GF-D8 (cell line): ENCODE measurements at places on chromosomes 13 and 19.

DNA sequence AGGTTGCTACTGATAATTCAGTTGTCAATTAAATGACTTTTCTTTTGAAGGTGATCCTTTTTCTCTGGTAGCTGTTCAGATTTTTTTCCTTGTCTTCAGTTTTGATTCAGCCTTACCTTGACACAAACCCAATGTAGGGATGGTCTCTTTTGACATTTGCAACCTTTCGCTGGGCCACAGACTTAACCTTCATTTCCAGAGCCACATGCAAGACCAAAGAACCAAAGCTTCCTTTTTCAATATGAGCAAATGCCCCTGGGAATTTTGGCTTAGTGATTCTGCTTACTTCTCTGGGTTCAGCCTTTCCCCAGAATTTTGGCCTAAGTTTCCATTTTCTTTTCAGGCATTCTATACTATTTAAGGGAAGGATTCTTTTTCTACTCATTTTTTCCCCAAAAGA is 19.6 kb downstream of the SIGLEC5 start:
- no peak for DNase-seq

GRCh38 chr13:113660066-113660465 is 2.1 kb upstream of the ATP4B start:
- no peak for DNase-seq

DNA sequence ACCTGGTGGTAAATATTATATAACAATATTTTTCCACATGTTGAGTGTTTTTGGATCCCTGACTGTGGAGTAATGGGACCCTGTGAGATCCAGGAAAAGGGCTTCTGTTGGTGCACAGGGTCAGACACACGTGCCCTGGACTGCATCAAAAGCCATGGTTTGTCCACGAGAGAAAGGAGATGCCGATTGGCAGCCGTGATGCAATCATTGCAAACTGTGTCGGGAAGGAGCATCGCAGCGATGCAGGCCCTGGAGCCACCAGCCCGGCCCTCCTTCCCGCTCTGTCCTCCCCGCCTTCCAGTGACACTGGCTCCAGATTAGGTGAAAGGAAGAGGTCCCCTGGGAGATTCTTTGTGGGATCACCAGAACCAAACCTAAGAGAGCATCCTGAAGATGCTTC is 9.1 kb downstream of the COL4A2 start:
- no peak for DNase-seq

- no peak for DNase-seq
Measured at GRCh38 chr13:111664696-111665095, 344.3 kb downstream of the TEX29 start.

- no peak for DNase-seq
Measured at GRCh38 chr19:58034477-58034793, 610 bp downstream of the ZSCAN1 start.

- DNase-seq = no peak
Measured at GRCh38 chr19:44876930-44877535, 14.0 kb upstream of the TOMM40 start.

- no peak for DNase-seq
Measured at GRCh38 chr19:608155-609003, 18.7 kb downstream of the HCN2 start.

- DNase-seq = no peak
Measured at GRCh38 chr19:24054044-24054935, 32.7 kb upstream of the ZNF254 start.

- DNase-seq = no peak
Measured at GRCh38 chr13:112818040-112818697, 128.3 kb downstream of the ATP11A start.

DNA sequence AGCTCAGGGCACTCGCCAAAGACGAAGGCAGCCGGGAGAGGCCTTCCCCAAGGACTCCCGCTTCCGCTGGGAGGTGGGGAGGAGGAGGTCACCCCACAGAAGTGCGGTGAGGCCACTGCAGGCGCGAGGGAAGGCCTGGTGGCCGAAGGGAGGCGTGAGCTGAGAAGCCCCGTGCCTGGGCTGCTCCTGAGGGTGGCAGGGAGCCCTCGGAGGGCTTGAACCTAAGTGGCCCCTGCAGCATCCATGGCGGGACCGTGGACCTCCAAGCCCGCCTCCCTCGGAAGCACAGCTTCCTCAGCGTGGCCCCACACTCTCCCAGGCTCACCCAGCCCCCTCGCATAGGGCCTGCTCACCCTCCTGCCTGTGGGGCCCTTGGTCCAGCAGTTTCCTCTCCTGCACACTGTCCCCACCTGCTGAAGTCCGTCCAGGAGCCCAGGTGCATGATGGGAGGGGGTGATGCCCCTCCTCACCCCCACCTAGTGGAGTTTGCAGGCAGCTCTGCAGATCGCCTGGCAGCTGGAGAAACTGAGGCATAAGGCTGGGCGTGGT is 25.9 kb downstream of the EFNA2 start:
- DNase-seq = no peak

DNA sequence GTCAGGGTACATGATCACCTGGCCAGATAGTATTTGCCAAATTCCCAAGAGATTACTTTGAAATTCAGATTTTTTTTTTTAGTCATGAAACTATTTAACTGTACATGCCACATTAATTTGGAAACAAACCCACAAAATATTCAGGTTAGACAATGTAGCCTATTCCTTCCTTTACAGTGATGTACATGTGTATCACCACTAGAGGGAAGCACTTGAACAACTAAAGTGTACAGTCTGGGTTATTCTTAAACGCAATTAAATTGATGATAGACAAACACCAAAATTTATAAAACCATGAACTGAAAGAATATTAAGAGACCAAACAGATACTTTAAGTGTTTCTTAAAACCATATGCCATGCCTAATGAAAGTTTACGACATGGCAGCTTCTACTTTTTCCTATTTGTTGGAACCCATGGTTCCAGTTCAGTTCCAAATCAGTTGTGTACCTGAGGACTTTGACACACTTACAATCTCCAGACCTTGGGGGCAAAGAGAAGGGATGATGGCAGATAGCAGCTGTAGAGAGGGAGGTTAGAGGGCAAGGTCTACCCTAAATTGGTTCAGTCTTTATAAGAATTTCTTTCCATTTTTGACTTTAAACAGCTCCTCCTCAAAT is 52.8 kb downstream of the TNFSF13B start:
- DNase-seq = peak; percentile 22

DNA sequence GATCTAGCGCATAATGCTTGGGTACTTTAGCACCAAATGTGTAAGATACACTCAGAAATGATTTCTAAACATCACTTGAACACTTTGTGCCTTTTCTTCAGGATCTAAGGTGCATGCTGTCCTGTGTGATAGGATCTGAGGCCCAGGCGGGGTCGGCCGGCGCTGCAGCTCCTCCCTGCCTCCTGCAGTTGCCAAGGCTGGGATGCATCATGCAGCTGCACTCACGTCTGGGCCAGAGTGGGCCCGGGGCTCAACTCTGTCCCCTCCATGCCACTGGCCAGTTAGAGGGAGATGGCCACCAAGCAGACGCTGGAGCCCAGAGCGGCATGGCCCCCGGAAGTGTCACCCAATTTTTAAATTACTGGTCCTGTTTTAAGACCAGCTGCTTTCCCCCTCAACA is 29.3 kb upstream of the CD33 start:
- DNase-seq = no peak

- no peak for DNase-seq
Measured at GRCh38 chr19:6236310-6237291, 43.2 kb downstream of the MLLT1 start.

DNA sequence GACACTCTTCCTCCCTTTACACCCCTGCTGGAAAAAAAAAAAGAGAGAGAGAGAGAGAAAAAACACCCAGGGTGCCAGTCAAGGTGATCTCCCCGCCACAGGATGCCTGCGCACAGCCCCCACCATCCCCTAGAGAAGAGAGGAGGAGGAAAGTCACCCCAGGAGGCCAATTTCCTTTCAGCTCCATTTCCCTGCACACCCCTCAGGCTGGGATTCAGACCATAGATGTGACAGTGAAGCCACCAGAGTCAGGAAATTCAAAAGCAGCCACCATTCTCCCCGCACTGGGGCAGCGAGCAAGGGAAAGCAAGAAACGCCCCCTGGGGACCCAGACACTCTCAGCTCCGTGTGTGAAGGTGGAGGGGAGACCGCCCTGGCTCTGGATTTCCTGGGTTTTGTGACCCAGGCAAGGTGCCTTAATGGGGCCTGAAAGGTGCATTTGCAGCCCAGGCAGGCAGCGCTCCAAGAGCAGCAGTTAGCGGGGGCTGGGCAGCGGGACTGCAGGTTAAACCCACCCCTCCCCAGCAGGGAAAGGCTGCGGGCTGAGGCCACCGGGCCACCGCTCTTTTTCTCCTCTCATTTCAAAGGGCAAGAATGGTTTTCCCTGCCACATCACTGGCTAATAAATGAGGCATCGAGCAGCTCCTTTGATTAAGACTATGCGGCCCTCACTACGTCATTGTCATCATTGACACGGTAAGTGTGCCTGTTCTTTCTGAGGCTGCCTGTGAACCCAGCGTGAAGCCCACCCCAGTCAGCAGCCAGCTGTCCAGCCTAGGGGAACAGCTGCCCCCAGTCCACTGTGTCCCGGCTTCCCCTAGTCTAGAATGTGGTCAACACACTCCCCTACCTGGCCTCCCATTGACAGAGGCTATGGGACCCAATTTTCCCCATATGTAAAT is 83.8 kb upstream of the TM9SF2 start:
- no peak for DNase-seq

DNA sequence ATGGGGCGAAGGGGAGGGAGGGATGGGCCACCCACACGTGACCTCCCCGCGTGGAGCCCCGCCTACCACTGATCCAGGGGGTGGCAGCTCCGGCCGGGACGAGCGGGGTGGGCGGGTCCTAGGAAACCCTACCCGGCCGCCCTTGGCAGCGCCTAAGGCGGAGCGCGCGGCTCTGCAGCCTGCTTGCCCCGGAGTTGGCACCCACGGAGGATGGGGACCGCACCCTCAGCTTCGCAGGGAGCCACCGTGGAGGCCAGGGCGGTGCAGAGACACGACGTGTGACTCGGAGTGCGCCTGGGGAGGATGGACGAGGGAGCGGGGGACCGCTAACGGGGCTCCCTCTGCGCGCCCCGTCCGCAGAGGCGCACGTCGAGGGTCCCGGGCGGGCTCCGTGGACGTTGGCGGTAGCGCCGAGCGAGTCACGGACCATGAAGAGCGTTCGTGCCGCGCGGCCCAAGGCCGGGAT is at the start of gene RGS9BP:
Gene RGS9BP, plus strand, starts transcription at position 129 of the 466 bp plus-strand sequence. CDS start 416 bp downstream, outside the sequence.
- peak; percentile 50 for DNase-seq

DNA sequence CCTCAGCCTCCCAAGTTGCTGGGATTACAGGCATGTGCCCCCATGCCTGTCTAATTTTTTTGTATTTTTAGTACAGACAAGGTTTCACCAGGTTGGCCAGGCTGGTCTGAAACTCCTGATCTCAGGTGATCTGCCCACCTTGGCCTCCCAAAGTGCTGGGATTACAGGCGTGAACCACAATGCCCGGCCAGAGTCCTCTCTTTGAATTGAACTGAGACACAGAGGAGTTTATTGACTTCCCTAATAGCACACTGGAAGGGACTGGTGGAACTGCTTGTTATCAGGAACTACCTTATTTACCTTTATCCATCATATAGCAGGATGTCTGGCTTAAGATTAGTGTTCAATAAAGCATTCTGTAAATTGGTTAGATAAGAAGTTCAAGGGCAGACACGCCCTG is 613.8 kb downstream of the EFNB2 start:
- DNase-seq = no peak

- DNase-seq = no peak
Measured at GRCh38 chr19:41697198-41697855, 9.3 kb upstream of the CEACAM7 start.

DNA sequence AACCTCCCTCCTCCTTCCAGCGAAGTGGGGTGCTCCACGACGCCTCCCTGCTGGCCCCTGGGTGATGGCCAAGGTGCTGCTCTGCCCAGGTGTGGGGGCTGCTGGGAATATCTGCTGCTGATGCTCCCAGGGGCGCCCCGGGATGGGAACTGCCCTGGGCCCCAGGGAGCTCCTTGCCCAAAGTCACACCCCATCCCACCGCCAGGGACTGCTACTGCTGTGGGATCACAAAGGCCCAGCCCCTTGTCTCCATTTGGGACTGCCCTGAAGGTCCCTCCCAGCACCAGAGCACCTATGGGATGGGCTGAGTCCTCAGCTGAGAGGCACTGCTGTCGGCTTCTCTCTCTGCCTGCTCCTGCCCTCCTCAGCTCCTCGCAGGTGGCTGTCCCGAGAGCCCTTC is 19.0 kb downstream of the CHST8 start:
- DNase-seq = no peak

DNA sequence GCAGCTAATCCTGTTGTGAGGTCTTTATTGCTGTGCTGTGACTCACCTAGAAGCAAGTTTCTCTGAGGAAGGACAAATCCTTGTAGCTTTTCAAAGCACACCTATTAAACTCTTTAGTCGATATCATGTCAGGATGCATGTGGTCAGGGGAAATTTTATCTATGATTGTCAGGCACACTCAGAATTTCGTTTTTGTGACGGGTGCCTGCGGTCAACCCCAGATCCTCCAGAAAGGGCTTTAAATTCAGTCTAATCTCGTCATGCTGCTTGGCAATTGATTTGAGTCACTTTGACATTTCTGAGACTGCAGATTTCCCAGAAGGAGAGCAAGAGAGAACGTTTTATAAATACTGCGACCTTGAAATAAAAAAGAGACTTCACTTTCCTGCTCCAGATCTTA is 316.9 kb downstream of the FGF9 start:
- DNase-seq = no peak

DNA sequence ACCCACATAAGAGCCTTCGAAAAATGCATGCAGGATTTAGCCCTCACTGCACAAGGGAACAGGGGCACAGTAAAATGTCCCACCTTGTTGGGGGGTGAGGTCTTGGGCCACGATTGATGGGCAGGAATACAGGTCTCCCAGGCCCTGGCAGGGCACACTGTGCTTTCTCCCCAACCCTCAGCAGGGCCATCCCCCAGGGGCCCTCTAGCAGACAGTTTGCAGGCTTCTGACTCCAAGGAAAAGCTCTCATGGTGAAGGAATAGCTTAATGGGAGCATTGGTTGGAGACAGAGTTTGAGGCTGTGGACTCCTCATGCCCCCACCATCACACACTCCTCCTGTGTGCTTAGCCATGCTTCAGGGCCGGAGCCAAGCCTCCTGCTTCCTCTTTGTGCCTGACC is 484.6 kb downstream of the ZNF536 start:
- no peak for DNase-seq
